ENCODE measurements at places on chromosomes 7 and 10. TPM values are rescaled to one million over a fixed set of nuclear protein-coding genes. Genes with fewer than 3 reads are reported as not detected.

PMPCB gene
- total RNA-seq = 40.1 TPM

PNLIPRP1 gene
- total RNA-seq = not detected

PTF1A gene
- total RNA-seq = not detected

GRID2IP gene
- total RNA-seq = not detected

TMEM176A gene
- total RNA-seq = 7.9 TPM

STOX1 gene
- total RNA-seq = 0.73 TPM

DNAJC12 gene
- 10.1 TPM for total RNA-seq

STEAP1B gene
- total RNA-seq = 0.60 TPM

AKR1E2 gene
- 6.7 TPM for total RNA-seq

CC2D2B gene
- total RNA-seq = 0.13 TPM

SPDYE16 gene
- not detected for total RNA-seq

FZD1 gene
- total RNA-seq = 3.7 TPM

GTPBP4 gene
- total RNA-seq = 37.3 TPM

ARMC10 gene
- total RNA-seq = 31.3 TPM

NPY4R2 gene
- not detected for total RNA-seq

SLC25A28 gene
- 31.0 TPM for total RNA-seq

LMOD2 gene
- total RNA-seq = 338 TPM

- DNase-seq = no peak
These were observed 4.0 kb downstream of the CLRN3 start for GRCh38 chr10:127888521-127889312.

DNA sequence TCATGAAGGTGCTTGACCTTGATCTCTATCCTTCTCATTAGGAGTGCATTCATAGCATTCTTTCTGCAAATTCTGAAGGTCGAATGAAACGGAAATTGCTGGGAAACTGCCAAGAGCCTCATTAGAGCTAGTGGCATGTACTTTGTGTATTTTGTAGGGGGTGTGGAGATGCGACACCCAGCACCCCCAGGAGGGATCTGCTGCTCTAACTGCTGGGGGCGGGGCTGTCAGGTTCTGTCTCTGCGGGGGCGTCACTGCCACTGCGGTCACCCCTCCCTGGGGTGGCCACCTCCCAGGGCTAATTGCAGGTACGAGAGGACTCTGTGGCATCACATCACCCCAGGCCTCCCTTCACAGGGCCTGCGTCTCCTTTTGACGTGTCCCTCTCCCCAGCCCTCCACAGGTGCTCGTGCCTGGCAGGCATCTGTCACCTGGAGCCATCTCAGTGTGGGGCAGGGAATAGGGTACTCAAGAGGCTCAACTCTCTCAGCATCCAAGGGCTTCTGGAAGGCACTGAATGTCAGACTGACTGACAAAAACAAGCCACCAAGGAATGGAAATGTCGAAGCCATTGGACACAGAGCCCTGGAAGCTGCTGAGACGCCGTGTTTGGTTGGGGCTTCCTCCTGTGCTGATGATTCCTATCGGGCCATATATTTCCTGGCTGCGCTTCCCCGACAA, 151.1 kb downstream of the ACTR3B start:
- no peak for DNase-seq

GRCh38 chr7:82675396-82675795, 231.8 kb upstream of the CACNA2D1 start:
- no peak for DNase-seq

DNA sequence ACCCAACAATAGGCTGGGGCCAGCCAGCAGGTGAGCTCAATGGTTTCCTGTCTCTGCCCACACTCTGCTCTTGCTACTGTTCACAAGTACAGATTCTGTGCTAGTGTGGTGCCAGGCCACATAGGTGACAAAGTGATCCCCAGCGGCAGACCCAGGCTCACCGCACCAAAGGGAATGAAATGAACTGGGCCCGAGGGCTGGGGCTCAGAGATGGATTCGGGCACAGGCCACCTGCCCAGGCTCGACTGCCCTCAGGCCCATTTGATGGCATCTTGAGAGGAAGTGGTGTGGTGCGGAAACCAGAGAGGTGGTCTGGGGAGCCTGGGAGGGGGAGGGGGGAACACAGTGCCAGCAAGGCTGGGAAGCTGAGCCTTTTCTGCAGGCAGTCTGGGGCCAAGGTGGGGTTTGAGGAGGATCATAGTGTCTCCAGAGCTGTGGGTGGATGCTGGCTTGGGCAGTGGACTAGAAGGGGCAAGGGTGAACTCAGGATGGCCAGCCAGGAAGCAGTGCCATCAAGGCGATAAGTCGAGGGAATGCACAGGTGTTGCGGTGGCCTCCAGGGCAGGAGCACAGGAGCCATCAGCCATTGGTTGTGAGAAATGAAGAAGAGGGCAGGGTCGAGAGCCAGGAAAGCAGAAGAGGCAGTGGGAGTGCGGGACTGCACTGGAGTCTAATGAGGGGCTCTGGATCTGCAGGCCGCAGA, 85.2 kb downstream of the ARHGAP22 start:
- DNase-seq = no peak

- DNase-seq = no peak
These were observed 92.5 kb upstream of the LRGUK start for GRCh38 chr7:134034652-134035051.

GRCh38 chr7:9231630-9232121, 798.3 kb downstream of the NXPH1 start:
- no peak for DNase-seq

DNA sequence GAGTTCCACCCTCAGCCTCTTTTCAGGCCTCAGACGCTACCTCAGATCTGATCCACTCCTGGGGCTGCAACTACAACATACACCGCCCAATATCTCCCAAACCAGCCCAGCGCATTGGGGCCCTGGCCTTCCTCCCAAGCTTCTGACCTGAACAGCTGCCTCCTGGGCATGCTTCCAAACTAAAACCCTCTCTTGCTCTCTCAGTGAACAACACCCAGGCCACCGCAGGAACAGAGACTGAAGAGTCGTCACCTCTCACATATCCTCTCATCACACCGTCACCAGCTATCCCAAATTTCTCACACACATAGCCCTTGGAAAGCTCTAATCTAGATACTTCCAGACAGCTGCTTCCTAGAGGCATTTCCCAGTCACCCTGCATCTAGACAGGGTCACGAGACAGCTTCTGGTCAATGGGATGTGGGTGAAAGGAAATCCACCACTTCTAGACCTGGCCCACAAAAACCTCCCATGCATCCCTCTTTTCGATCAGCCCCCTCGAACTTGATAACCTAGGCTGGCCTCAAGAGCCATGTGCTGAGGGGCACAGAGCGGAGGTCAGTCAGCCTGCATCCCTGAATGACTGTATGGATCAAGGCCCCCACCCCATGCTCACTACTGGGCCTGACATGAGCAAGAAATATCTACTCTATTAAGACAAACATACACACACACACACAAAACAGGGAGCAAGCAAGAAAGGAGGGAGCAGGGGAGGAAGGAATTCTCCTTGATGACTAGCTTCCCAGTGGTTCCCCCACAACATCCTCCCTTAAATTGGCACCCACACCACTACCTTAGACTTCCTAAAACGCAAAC, 1.8 kb downstream of the PARP12 start:
- DNase-seq = peak; percentile 50

- DNase-seq = no peak
These were observed 9.8 kb upstream of the ZNF727 start for GRCh38 chr7:64035388-64035787.

- DNase-seq = no peak
These were observed 4.7 kb downstream of the VOPP1 start for GRCh38 chr7:55567571-55567970.

GRCh38 chr7:79008786-79009185, 444.7 kb downstream of the MAGI2 start:
- no peak for DNase-seq

GRCh38 chr10:71307469-71308085, 11.5 kb upstream of the SLC29A3 start:
- DNase-seq = no peak

DNA sequence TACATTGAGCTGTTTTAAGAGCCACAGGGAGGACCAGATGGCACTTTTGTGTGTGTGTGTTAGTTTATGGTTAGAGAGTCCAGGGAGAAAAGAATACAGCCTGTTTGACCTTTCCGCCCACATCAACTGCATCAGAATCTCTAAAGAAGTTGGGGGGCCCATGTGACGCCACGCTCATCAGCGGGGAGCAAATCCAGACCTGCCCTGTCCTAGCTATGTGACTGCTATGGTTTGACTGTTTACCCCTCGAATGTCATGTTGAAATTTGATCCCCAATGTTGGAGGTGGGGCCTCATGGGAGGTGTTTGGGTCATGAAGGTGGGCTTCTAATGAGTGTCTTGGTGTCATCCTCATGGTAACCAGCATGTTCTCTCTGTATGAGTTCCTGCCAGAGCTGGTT, 128.0 kb downstream of the ADRA2A start:
- no peak for DNase-seq

- no peak for DNase-seq
These were observed 11.9 kb upstream of the TPST1 start for GRCh38 chr7:66193146-66193725.

DNA sequence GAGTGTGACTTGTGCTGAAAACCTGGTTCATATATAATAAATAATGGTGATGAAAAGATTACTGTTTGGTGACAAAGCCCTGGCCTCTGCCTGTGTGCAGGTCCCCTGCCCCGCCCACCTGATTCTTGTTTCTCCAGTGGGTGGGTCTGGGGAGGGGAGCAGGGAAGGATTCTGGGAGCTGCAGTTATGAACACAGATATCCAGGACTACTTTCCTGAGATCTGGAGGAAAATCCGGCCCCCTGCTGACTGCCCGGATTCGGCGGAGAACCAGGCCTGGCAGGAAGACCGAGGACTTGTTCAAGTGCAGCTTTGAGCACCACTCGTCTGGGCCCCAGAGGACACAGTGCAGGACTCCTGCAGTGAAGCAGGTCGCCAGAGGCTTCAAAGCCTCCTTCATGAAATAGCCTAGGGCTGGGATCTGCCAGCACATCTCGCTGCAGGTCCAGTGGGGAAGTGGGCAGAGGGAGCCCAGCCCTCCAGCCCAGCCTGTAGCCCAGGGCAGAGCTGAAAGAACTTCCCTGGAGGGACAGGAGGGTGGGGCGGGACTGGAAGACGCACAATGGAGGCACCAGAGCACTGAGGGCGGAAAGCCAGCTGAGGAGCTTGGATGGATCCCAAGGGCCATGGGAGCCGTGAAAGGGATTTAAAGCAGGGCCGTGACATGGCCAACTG, 7.0 kb downstream of the ATP6V0E2 start:
- DNase-seq = no peak

GRCh38 chr7:147304376-147304775, 1187.8 kb downstream of the CNTNAP2 start:
- no peak for DNase-seq

GRCh38 chr10:52933748-52934147, 161.2 kb upstream of the MBL2 start:
- no peak for DNase-seq

DNA sequence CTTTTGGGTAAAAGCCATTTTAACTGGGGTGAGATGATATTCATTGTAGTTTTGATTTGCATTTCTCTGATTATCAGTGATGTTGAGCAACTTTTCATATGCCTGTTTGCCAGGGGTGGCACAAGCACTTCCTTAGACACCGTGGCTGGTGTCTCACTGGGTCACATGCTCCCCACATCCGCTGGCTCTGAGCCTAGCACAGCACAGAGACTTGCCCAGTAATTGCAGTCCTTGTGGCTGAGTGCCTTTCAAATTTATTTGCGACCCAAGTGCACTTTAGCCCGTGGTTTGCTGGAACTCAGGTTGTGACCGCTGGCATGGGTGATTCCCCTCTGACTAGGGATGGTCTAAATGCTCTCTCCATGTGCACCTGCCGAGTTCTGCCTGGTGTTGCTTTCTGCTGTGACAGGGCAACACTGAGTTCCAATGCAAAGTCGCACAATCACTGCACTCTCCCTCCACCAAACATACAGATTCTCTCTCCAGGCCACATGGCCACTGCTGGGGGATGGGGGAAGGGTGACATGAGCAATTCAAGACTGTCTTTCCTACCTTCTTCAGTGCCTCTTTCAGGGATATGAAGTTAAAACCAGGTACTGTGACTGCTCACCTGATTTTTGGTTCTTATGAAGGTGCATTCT, 66.5 kb downstream of the ZNF277 start:
- DNase-seq = no peak

DNA sequence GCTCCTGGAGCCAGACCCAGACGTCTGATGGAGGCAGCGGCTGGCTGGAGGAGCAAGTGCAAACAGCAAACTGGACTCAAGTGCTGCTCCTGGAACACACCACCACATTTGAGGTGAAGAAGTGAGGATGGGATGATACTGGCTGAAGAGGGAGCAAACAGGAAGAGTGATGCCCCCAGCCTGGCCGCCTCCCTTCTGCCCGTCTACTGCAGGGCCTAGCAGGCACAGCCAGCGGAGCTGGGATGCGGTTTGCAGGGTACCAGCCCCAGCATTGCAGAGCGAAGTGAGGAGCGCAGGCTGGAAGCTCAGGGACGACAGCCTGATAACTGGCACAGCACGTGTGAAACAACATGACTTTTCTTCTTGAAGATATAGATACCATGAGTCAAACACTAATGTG, 111.8 kb upstream of the ZNF32 start:
- no peak for DNase-seq

GRCh38 chr10:1189166-1190051, 133.2 kb downstream of the WDR37 start:
- no peak for DNase-seq

DNA sequence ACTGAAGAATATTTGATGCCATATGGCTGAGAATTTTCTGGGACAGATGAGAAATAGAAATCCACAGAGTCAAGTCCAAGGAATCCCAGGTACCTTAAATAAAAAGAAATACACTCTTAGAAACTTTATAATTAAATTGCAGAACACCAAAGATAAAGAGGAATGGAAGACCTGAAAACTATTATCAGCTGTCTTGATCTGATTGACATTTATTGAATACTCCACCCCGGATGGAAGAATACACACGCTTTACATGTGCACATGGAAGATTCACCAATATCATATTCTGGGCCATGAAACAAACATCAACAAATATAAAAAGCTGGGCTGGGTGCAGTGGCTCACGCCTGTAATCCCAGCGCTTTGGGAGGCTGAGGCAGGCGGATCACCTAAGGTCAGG, 81.6 kb downstream of the EXOC6 start:
- no peak for DNase-seq

DNA sequence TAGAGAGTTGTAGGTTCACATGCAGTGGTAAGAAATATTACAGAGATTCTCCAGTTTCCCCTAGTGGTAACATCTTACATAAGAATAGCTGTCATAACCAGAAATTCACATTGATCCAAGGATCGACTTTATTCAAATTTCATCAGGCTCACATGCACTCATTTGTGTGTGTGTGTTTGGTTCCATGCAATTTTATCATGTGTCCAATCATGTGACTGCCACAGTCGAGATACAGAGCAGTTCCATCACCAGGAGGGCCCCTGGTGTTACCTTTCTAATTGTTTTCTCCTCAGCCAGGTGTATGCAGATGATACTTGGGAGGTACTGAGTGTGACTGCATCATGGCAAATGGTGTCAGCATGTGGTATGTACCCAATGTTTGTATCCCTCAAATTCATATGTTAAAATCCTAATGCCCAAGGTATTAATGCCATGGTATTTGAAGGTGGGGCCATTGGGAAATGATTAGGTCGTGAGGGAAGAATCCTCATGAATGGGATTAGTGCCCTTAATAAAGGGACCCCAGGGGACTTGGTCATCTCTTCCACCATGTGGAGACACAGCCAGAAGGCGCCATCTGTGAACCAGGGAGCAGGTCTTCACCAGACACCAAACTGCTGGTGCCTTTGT, 126.3 kb downstream of the CXCL12 start:
- no peak for DNase-seq

- no peak for DNase-seq
These were observed 59.9 kb downstream of the PON1 start for GRCh38 chr7:95264363-95264891.

GRCh38 chr7:49324707-49325106, 400.4 kb downstream of the CDC14C start:
- DNase-seq = no peak

GRCh38 chr10:9643782-9644181, 1373.9 kb upstream of the CELF2 start:
- DNase-seq = no peak

GRCh38 chr10:43390759-43391158, 18.2 kb downstream of the HNRNPF start:
- DNase-seq = peak; percentile 37

All from gastrocnemius medialis (tissue), 4 donors.